Glutamatergic neuron (in vitro differentiated cells): ENCODE measurements at places on chromosomes 13 and 19.

DNA sequence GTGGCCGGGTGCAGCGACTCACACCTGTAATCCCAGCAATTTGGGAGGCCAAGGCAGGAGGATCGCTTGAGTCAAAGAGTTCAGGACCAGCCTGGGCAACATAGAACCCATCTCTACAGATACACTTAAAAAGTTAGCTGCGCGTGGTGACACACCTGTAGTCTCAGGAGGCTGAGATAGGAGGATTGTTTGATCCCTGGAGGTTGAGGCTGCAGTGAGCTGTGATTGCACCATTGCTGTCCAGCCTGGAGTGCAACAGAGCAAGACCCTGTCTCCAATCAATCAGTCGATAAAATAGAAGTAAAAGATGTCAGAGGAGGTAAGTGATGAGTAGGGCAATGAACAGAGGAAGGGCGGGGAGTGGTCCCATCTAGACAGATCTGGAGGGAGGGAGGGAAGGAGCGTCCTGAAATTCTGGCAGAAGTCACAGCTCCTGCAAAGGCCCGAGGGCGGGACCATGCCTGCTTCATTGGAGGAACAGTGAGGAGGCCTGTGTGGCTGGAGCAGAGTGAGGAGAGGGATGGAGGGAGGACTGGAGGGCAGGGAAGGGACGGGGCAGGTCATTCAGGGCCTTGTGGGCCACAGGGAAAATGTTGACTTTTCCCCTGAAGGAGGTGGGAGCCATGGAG is 9.7 kb downstream of the SMIM24 start:
- no peak for DNase-seq
- H3K27me3 ChIP-seq, result peaks cover 23% of the 10 kb centered on the region
- H3K4me3 ChIP-seq, result no peak overlapping the region
- no peak overlapping the region for H3K27ac ChIP-seq
- H3K36me3 ChIP-seq, result no peaks in the 10 kb centered on the region

DNA sequence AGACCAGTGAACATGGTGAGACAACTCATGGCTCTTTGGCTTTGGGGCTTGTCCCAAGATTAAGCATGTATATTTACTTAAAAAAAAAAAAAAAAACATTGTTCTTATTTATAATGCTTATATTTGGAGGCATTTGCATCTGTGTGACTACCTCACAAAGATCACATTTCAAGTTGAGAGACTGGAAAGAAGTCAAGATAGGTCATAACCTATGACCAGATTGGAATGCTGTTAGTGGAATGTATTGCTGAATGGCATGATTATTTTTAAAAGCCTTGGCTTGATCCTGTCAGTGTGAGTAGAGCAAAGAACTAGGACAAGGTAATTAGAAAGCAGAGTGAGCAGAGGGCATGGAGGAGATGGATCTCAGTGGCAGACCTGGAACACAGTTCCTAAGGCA is 214.6 kb downstream of the OXGR1 start:
- no peak for DNase-seq
- H3K36me3 ChIP-seq, result peaks cover 14% of the 10 kb centered on the region
- H3K27me3 ChIP-seq, result peaks cover 4% of the 10 kb centered on the region
- no peak overlapping the region for H3K4me3 ChIP-seq
- H3K27ac ChIP-seq, result no peak overlapping the region

DNA sequence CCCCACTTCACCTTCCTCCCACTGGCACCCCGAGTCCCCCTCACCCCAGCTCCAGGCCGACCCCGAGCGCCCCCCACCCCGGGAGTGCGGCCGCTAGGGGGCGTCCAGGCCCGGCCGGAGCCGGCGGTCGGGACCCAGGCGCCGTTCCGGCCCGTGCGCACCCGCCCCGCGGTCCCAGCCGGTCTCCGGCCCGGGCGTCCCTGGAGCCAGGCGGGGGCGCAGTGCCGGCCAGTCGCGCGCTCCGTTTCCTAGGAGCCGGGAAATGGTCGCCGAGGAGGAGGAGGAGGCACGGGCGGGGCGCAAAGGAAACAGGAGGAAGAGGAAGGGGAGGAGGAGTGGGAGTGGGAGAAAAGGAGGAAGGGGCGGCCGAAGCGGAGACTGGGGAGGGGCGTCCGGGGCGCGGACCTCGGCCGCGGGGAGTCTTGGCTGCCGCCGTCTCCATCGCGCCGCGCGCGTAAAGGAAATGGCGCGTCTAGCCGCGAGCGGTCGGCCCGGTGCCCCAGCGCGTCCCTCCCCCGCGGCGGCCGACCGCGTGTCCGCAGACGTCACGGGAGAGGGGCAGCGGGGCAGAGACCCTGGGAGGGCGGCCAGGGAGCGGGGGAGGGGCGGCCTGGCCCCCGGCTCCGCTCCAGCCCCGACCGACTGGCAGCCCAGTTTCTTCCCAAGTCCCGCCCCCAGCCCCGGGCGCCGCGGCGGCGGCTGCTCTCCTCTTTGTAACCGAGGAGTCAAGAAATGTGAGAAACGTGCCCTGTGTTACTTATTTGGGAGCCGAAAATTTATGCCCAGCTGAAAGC is 1.1 kb upstream of the KCTD15 start:
- DNase-seq, result peak; percentile 93
- peak overlapping the region; percentile 88 for H3K27ac ChIP-seq
- no peaks in the 10 kb centered on the region for H3K36me3 ChIP-seq
- peaks cover 10% of the 10 kb centered on the region for H3K27me3 ChIP-seq
- peak overlapping the region; percentile 84 for H3K4me3 ChIP-seq

DNA sequence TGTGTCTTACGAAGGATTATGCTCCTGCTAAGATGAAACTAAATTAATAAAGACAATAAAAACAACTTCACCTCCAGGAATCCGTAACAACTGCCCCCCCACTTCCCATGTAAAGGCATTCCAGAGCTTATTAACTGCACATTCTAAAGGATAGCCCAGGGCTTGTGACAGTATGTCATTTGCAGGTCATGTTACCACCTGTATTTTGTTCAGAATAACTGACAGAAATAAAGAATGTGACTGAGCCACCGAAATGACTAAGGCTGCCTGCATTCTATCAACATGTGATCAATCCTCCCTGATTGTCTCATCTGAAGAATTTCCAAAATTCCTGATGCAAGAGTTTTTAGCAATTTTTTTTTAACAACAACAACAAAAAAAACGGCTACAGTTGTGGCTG is 117.2 kb downstream of the MIPEP start:
- H3K4me3 ChIP-seq, result no peak overlapping the region
- DNase-seq, result no peak
- H3K36me3 ChIP-seq, result no peaks in the 10 kb centered on the region
- H3K27me3 ChIP-seq, result no peaks in the 10 kb centered on the region
- peaks cover 3% of the 10 kb centered on the region for H3K4me1 ChIP-seq

GRCh38 chr19:3178973-3179738 is 587 bp downstream of the S1PR4 start:
- H3K36me3 ChIP-seq, result no peaks in the 10 kb centered on the region
- H3K27me3 ChIP-seq, result peaks cover 2% of the 10 kb centered on the region
- no peak overlapping the region for H3K27ac ChIP-seq
- DNase-seq, result no peak

DNA sequence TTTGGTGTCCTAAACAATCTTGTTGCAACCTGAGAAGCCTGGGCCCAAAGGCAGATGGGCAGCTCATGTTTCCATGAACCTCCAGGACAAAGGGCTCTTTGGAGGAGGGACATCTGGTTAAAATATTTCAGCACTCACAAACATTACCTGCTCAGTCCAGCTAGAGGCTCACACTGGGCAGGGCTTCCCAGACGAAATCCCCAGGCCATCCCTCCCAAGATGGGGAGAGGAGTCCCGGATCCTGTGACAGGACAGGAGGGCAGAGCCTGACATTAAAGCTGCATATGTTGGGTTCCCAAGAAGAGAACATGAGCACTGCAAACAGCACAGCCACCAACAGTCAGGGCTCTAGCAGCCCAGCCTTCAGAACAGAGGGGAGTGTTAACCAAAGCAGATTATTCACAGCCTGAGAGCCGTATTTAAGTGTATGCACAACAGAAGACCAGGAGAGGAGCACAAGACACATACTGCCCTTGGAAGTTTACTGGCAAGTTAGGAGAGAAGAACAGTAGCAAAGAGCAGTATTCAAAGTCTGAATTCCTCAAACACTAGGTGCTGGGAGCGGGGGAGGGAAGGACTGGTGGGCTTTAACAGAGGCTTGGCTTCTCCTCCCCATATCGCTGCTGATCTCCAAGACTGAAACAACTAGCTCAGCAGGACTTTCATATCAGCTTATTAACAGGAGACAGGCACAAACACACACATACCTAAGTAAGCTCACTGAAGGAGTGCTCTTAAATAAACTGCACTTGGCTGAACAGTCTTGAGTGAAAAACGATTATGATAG is 12.3 kb downstream of the ATP7B start:
- H3K4me1 ChIP-seq, result peaks cover 28% of the 10 kb centered on the region
- H3K36me3 ChIP-seq, result no peaks in the 10 kb centered on the region
- no peak overlapping the region for H3K4me3 ChIP-seq
- H3K27me3 ChIP-seq, result peaks cover 2% of the 10 kb centered on the region
- DNase-seq, result peak; percentile 27

GRCh38 chr19:6108721-6109633 is 1.3 kb downstream of the RFX2 start:
- no peak overlapping the region for H3K27ac ChIP-seq
- H3K4me3 ChIP-seq, result peak overlapping the region; percentile 78
- peaks cover 9% of the 10 kb centered on the region for H3K27me3 ChIP-seq
- H3K36me3 ChIP-seq, result no peaks in the 10 kb centered on the region
- peak; percentile 28 for DNase-seq

DNA sequence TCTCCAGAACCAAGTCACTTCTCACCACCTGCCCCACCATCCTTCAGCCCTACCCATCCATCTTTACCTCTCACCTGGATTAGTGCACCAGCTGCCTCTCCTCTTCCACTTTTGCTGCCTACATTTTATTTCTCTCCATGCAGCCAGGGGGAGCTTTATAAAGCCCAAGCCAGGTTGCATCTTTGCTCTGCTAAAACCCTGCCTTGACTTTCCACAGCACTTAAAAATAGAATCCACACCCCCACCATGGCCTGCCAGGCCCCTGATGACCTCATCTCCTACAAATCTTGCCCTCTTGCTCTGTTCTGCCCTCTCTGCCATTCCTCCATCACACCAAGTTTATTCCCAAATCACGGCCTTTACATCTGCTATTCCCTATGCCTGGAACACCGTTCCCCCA is 1.8 kb downstream of the HOOK2 start:
- no peak for DNase-seq
- no peak overlapping the region for H3K4me3 ChIP-seq
- peaks cover 4% of the 10 kb centered on the region for H3K27me3 ChIP-seq
- peaks cover 7% of the 10 kb centered on the region for H3K4me1 ChIP-seq
- no peaks in the 10 kb centered on the region for H3K36me3 ChIP-seq

DNA sequence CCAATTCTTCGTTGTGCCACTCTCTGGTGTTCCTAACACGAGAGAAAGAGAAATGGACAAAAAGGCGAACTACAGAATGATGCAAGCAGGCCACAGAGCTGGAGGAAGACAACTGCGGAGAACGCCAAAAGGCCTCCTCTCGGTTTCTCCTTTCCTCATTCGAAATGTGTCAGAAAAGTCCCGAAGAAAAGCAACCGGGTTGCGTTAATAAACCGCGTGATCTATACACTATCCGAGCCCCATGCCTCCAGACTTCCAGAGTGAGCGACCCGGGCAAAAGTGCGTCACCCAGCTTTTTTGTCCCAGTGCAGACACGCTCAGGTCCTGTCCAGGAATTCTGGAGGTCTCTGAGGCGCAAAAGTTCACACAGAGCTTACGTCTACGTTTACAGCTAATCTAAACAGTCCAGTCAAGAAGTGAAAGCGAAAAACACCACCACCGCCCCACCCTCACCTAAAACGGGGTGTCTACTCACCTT is 413 bp downstream of the N4BP2L2 start:
- H3K4me1 ChIP-seq, result peaks cover 15% of the 10 kb centered on the region
- peak; percentile 14 for DNase-seq
- no peaks in the 10 kb centered on the region for H3K36me3 ChIP-seq

DNA sequence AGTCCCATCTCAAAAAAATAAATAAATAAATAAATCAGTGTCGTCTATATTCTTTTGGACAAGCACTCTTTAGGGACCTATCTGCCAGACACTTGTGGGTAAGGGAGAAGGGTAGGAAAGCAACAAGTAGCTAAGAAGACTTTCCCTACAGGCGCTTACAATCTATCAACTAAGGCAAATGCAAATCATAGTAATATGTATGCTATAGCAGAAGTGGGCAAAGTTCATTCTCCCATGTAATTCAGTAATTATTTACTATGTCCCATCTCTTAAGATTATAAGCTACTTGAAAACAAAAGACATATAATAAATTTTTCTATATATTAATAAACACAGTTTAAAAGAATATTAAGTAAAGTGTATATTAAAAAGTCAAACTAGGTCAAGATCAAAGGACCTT is 16.5 kb downstream of the ELF1 start:
- no peak overlapping the region for H3K27ac ChIP-seq
- H3K36me3 ChIP-seq, result no peaks in the 10 kb centered on the region
- no peak for DNase-seq
- H3K4me1 ChIP-seq, result no peaks in the 10 kb centered on the region
- H3K27me3 ChIP-seq, result no peaks in the 10 kb centered on the region
- no peak overlapping the region for H3K4me3 ChIP-seq

- DNase-seq, result no peak
- H3K27me3 ChIP-seq, result no peaks in the 10 kb centered on the region
- no peak overlapping the region for H3K4me3 ChIP-seq
- H3K36me3 ChIP-seq, result no peaks in the 10 kb centered on the region
Measured at GRCh38 chr13:110445722-110446574, 115.6 kb downstream of the RAB20 start.

DNA sequence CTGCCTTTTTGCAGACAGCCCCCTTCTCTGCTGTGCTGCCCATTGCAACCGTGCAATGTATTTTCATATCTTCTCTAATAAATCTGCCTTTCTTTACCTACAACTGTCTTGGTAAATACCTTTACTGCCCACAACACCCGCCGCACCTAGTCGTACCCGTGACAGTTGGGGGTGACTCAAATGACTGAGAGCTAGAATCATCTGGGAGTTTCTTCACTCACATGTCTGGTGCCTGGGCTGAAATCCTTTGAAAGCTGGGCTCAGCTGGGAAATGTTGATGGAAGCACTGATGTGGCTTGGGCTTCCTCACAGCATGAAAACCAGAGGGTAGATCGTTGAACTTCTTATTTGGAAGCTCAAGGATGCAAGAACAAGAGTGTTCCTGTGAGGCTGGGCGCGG is 2.8 kb upstream of the PNMA8A start:
- H3K4me3 ChIP-seq, result no peak overlapping the region
- no peak for DNase-seq
- peaks cover 3% of the 10 kb centered on the region for H3K27me3 ChIP-seq

DNA sequence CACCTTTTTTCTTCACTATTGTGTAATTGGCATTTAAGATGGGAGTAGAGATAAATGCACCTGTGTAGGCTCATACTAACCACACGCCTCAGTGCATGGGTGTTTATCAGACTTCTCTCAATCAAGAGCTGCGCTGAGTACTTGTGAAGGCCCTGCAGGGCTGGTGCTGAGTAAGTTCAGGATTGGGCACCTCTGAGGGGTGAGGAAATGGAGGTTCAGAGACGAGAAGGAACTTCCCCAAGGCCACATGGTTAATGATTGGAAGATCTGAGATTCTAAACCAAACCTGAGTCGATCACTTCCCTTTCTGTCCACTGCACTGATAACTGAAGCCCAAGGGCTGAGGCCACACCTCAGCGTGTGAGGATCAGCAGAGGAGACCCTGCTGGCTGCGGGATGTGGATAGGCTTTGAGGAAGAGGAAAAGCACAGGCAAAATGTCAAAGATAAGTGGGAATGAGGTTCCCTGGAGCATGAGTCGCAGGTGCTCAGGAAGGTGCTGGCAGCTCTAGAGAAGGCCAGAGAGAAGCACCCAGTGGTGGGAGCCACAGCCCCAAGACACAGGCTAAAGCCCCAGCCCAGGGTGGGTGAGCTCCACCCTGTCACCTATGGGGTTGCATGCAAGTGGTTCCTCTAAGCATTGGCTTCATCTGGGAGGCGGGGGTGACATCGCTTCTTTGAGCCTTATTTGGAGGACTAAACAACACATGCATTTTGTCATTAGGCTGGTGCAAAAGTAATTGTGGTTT is 32.3 kb upstream of the GJB6 start:
- no peak overlapping the region for H3K27ac ChIP-seq
- H3K4me3 ChIP-seq, result no peak overlapping the region
- no peak for DNase-seq
- no peaks in the 10 kb centered on the region for H3K36me3 ChIP-seq
- no peaks in the 10 kb centered on the region for H3K4me1 ChIP-seq
